ENCODE measurements at places on chromosomes 1 and 21.

- DNase-seq = no peak
These were observed 558 bp upstream of the PGD start for GRCh38 chr1:10398278-10398733.

- DNase-seq = no peak
These were observed 207.2 kb downstream of the ATG4C start for GRCh38 chr1:62991152-62991551.

GRCh38 chr1:175188936-175189335 lies 3.6 kb downstream of the KIAA0040 start:
- no peak for DNase-seq

DNA sequence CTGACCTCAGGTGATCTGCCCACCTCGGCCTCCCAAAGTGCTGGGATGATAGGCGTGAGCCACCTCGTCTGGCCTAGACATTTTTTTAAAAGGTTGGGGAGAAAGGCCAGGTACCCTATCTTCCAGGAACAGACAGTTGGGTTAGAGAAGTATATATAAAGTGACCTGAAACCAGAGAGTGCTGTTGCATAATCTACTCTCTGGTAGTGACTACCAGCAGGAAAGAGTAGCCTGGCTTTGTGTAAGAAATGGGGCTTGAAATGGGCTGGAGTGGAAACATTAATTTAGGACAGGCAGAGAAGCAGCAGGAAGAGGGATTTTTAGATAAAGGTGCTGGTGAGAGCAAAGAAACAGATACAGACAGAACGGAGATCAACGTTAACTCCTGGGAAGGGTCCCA lies 125.8 kb upstream of the HOOK1 start:
- DNase-seq = no peak

DNA sequence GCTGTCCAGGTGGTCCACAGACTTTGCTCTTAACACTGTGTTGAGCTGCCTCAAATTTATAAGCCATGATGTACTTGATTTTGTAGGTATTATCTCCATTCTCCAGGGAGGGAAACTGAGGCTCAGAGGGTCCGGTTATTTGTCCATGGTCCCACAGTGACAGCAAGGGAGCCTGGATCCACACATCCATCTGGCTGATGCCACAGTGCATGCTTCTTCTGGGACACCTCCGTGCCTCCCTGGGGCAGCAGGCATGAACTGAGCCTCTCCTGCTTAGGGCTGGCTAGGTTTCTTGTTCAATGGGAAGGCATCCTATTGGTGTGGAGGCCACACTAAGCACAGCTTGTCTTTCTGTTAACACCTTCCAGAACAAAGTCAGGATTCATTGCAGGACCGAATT lies 317.3 kb downstream of the AJAP1 start:
- DNase-seq = no peak

Measured in HuH-7.5 (cell line).